ENCODE measurements at places on chromosomes 13 and 19.

DNA sequence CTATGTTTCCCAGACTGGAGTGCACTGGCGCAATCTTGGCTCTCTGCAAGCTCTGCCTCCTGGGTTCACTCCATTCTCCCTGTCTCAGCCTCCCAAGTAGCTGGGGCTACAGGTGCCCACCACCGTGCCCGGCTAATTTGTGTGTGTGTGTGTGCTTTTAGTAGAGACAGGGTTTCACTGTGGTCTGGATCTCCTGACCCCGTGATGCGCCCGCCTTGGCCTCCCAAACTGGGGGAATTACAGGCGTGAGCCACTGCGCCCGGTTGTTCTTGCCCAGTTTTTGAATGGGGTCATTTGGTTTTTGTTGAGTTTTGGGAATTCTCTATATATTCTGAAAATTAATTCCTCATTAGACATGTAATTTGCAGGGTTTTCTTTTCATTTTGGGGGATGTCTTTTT, 238.4 kb upstream of the PRR20A start:
- no peak for DNase-seq

- DNase-seq, result no peak
Observed at GRCh38 chr19:49455773-49456172, 2.7 kb downstream of the ALDH16A1 start.

- DNase-seq, result peak; percentile 6
Observed at GRCh38 chr19:43936188-43936587, 1.1 kb upstream of the ZNF45 start.

GRCh38 chr13:104650431-104650830, 1584.2 kb upstream of the SLC10A2 start:
- no peak for DNase-seq

- no peak for DNase-seq
Observed at GRCh38 chr13:99022941-99023340, 45.1 kb upstream of the DOCK9 start.

GRCh38 chr19:36527873-36528193, 238 bp downstream of the ZNF260 start:
- DNase-seq, result no peak

GRCh38 chr13:106464076-106464475, 71.4 kb downstream of the EFNB2 start:
- no peak for DNase-seq

GRCh38 chr19:39805104-39805503, 26.4 kb downstream of the LEUTX start:
- DNase-seq, result no peak

DNA sequence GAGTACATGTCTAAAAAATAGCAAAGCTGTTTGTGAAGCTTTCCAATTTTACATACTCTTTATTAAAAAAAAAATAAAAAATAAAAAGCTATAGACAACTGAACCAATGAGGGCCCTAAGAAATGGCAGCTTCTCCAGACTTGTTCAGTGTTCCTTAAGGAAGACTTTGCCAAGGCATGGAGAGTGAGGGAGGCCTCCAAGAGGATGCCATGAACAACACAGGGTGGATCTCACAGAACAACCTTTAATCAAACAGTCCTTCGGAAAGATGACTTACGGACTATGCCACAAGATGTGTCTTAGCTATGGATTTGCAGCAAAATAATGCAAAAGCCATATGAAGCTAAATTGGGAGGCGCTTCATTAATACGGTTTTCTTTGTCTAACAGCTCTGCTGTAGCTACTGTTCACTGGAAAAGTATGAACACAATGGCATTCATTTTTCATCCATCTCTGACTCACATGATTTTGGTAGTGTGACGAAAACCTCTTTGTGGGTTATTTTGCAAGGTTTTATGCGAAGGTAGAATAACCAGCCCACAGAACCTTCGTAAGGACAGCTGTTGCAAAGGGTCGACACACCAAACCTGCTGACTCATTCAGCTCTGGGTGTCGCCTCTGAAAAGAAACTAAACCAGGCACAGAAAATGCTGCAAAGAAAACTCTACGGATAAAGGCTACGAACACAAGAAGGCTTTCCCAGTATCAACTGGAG, 27.7 kb downstream of the EFNB2 start:
- DNase-seq, result no peak

DNA sequence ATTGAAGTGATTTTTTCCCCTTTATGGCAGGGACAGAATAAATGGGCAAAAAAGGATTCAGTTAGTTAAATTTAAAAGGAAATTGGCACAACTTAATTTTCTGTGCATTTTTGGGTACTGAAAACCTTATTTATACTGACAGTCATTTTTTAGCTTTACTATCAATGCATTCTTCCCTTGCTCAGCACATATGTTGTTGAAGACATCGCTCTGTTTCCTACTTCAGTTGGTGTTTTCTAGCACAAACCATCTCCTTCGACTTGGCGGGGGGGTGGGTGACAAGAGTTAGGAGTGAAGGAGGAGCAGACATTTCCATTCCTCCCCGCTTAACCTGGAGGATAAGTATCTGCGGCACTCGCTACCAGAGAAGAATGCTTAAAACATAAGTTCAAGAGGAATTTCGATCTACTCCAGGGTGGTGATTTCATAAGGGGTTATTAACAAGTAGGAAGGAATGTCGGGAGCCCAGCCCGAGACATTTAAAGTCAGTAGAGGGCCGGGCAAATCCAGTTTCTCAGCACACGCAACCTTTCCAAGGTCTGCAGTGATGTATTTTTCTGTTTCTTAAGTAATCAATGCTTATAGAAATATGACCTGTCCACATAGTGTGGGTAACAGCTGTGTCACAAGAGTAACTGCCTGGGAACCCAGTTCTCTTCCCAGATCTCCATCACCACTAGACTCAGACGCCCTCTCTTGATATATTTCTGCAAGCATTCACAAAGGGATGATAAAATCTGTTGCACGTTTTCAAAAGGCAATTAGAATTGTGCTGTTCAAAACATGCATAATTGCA, 525.8 kb downstream of the MYO16 start:
- no peak for DNase-seq

GRCh38 chr19:6725513-6726231, 5.2 kb upstream of the C3 start:
- DNase-seq, result no peak

GRCh38 chr13:102977471-102977870, 88.7 kb downstream of the SLC10A2 start:
- DNase-seq, result no peak

DNA sequence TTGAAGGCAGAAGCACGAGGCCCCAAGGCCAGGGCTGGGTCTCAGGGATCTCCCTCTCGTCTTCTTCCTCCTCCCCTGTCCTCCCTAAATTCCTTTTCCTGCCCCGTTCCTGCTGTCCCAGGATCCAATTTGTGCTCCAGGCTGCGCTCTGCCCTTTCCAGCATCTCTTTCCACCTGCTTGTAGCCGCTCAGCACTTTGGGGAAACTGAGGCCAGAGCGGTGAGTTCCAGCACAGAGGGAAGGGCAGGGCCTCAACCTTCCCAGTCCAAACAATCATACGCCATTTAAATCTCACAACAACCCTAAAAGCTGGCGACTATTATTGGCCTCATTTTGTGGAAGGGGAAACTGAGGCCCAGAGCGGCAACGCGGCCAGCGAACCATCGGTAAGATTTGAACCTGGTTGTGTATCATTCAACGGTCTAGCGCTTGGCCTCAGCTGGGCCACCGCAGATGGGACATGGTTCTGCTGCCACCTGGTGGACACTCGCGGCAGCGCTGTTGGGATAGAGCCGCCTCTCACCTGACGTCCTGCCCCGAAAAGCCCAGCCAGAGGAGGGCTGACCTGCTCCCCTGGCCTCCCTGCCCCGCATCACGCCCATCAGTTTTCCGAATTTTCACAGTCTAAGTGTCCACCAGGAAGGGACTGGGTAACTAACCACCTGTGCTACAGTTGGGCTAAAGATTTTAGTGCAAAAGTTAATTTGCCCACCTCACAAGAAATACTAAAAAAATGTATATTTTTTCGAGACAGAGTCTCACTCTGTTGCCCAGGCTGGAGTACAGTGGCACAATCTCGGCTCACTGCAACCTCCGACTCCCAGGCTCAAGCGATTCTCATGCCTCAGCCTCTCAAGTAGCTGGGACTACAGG, 4.2 kb upstream of the RPL18A start:
- peak; percentile 85 for DNase-seq

- peak; percentile 96 for DNase-seq
Observed at GRCh38 chr19:2084993-2085720, 11.0 kb downstream of the MOB3A start.

GRCh38 chr13:48720621-48721020, 66.9 kb downstream of the CYSLTR2 start:
- no peak for DNase-seq

DNA sequence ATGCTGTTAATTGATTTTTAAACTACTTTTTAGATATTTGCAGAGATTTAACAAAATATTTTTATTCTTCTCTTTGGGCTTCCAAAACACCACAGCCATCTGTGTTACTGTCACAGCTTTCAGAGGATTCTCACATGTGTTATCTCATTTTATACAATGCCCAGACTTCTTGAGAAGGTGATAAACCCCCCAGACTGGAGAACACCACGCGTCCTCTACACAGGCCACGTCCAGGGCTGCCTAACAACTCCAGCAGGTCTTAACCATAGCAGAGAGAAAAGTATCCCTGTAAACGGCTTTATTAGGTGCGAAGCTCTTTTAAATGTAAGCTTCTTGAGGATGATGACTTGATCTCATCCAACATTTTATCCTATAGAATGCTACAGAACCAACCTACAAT, 2.0 kb downstream of the GPR183 start:
- no peak for DNase-seq

GRCh38 chr13:21326155-21327031, 132.7 kb downstream of the ZDHHC20 start:
- no peak for DNase-seq

DNA sequence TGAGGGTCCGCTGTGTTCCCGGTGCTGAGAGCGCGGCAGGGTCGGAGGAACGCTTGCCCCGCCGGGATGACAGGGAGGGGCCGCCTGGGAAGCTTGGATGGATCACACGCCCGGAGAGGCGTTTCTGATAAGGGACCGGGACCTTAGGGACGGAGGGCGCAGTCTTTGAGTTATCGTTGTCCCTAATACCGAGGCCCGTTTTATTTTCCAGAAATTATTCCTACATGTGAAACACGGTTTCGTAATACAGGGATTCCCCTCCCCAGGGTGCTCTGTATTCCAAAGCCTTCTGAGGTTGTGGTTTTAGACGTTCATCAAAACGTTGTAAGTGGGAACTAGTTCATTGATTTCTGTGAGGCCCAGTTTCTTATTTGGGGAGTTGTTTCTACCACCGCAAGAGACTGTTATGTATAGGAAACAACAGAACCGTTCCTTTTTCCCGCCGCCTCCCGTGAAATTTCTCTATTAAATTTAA, 752 bp downstream of the PDCD5 start:
- peak; percentile 30 for DNase-seq

- DNase-seq, result no peak
Observed at GRCh38 chr19:3483226-3483628, at the start of gene SMIM44. SMIM44 (minus strand) TSS chr19:3483441; CDS start chr19:3483403, 38 bp downstream.

- DNase-seq, result no peak
Observed at GRCh38 chr13:113937073-113937472, 36.8 kb downstream of the C13orf46 start.

- DNase-seq, result peak; percentile 75
Observed at GRCh38 chr19:52237771-52238400, 31.5 kb upstream of the ZNF766 start.

- DNase-seq, result no peak
Observed at GRCh38 chr13:70616847-70617246, 508.6 kb upstream of the KLHL1 start.

DNA sequence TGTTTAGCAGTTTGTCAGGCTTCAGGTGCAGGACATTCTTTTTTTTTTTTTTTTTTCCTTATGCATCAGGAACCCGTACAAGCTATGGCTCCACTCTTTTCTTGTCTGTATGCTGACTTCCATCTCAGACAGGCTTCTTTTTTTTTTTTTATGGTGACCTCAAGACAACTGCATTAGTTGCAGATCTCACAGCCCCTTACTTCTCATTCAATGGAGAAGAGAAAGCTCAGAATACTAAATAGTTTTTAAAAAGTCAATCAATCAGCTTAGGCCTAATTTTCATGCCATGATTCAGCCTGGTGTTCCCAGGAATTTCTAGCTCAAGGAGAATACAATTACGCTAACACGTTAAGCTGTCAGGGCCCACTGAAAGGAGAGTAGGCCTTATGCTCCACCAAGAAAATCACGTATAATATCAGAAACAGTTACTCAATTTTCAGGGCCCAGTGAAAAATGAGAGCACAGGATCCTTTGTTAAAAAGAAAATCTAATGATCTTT, 1596.0 kb upstream of the MIR17HG start:
- DNase-seq, result no peak

DNA sequence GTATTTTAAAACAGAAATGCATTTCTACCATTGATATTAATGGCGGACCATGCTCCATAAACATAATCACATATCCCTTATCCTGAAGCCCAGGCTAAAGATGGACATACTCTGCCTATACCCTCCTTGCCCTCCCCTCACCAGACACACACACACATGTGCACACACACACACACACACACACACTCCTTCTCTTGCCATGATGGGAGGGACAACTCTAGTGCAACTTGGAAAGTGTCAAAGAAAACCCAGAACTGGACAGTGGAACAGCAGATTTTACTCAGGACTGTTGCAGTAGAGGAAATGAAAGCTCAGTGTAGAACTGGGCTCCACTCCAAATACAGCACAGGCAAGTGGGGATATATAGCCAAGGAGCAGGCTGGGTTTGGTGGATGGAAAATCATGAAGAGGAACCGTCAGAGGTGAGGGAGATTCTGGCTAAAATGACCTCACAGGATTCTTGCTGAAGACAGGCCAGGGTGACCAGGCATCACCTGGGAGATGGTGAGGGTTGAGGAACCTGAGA, 40.8 kb downstream of the TNFRSF19 start:
- DNase-seq, result no peak

DNA sequence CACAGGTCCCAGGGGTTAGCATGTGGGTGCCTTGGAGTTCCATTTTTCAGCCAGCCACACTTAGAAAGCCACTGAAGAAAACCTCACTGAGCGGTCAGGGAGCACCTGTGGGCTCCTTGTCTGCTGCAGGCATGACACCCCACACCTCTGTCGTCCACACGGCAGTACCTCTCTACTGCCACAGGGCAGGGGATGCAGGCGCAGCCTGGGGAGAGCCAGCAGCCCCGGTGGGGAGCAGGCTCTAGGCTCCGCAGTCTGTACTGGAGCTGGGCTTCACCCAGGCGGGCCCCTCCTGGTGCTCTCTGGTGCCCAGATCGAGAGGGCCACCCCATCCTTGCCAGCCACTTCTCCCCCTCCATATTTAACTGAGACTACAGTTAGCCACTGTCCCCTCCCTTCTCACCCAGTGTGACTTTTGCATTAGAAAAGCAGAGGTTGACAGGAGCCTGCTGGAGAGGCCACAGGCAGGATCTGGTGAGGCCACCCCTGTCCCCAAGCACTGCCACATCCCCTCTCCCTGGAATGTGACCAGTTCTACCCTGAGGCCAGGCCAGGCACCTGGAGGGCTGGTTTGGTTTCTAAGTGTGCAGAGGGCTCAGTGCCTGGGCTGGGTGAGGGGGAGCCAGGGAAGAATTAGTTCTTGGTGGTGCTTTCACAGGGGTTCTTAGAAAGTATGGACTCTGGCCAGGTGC, 104.4 kb downstream of the KDM4B start:
- no peak for DNase-seq
